ENCODE measurements at places on chromosomes 13 and 19.

DNA sequence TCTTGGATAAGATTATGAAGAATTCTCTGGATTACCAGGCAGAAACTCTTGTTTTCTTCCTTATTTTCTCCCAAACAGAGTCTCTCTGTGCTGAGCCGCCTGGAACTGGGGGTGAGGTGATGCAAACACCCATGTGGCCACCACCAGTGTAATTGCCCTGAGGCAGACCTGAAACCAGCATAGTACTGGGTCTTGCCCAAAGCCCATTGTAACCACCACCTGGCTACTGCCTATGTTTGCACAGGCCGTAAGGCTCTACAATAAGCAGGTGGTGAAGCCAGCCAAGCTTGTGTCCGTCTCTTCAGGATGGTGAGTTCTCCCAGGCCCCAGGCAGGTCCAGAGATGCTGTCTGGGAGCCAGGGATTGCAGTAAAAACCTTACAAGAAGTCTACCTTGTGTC, 18.9 kb upstream of the KBTBD7 start:
- no peak for DNase-seq

DNA sequence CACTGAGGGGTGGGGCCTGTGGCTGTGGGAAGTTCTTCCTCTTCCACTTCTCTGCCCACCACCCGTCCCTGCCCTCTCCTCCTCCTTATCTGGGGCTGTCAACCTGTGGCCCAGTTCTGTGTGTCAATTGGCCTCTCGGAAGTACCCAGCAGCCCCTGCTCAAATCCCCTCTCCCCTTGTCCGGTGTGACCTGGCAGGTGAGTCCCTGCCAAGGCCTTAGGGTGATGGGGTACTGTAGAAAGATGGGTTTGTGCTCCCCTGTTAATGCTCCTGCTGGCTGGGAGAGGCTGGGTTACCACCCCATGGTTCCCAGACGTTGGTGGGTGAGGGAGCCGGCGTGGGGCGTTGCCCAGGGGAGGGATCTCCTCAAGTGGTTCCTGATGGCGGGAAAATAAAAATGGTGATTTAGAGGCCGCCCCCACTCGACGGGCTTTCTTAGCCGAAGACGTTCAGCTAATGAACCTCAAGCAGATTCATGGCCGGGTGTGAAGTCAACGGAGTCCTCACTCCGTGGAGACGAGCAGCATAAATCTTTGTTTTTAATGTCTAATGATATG, 141.2 kb downstream of the URI1 start:
- no peak for DNase-seq

- DNase-seq, result no peak
These were observed 15.2 kb upstream of the N4BP2L1 start for GRCh38 chr13:32443111-32443510.

GRCh38 chr13:112809332-112810315, 119.8 kb downstream of the ATP11A start:
- DNase-seq, result no peak

- no peak for DNase-seq
These were observed 12.5 kb upstream of the MYDGF start for GRCh38 chr19:4682417-4683200.

- DNase-seq, result no peak
These were observed 629 bp downstream of the IZUMO4 start for GRCh38 chr19:2097203-2097885.

DNA sequence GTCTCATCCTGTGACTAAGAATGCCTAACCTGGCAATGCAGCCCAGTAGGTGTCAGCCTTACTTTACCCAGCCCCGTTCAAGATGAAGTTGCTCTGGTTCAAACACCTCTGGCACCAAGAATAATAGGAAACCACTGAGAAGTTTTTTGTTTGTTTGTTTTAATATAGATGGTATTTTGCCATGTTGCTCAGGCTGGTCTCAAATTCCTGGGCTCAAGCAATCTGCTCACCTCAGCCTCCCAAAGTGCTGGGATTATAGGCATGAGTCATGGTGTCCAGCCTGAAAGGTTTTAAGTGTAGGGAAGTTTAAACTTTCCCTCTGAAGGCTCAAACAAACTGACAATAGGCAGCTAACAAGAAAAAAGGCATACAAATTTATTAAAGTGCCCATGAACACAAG, 51.2 kb upstream of the ABCC4 start:
- no peak for DNase-seq

DNA sequence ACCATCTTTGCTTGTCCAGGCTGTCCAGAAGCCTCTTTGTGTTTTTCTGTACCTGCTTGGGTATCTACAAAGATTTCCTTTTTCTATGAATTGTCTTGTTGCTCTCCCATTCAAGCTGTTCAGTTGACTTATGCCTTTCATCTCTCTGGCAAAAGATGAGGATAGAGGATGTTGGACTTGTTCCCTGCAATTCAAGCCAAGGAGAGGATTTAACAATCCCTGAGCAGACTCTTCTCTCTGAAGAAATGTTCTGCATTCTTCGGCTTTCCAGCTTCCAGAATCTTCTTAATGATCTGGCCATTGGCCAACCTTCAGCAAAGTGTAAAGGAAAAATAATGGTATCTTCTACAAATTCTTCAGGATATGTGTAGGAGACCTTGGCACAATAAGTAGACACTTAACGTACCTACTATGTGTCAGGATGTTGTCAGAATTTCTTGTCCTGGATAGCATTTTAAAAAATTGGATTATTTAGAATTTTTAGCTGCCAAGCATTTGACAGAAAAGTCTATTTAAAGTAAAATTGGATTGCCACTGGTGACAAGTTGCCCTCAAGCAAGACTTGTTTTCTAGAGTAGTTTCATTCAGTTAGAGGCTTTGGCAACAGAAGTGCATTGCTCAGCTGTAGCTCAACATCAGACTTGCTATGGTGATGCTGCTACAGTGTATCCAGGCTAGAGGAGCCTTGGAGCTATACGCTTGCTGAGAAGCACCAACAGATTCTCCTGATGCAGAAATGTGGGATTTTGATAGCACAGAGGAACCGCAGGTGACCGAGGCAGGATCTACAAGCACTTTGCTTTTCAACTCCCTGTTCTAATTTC, 455.7 kb downstream of the SUCLA2 start:
- DNase-seq, result no peak

- no peak for DNase-seq
These were observed 15.6 kb downstream of the KPNA3 start for GRCh38 chr13:49776871-49777270.

GRCh38 chr19:56333506-56333905, 18.9 kb upstream of the ZSCAN5A start:
- no peak for DNase-seq

DNA sequence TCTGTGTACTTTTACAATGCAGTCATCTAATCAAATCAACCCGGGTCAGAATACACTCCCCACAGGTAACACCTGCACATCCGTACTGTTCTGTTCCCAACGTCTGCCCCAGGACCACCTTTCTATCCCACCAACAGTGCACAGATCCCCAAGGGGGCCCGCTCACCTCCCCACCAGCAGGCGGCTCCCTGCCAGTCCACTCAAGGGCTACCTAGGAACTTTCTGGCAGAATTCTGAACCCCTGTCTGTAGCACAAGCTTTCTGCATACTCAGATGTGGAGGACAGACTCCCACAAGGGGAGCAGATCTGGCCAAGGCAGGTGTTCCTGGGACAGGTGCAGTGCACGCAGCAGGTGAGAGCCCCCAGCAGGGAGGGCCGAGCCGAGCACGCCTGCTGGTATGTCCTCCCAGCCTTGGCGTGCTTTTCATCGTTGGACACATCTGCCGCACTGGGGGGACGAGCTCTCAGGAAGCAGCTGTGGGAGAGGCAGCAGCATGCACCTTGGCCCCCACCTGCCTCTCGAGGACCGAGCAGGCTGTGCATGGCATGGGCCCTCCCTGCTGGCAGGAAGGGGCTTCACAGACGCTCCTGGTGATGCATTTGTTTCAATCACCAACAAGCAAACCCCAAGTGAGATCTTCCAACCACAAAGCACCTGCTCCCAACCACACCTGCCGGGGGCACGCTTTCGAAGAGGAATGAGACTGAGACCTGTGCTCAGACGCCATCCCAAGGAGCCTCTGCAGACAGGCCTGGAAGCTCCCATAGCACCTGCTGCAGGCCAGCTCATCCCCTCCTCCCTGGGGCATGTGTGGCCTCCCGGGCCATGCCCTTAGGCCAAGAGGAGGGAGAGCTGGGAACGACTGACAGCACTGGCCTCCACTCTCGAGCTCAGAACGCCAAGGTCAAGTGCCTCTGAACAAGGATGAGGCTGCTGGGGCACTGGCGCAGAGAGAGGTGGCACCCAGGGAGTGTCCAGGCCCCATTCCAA, 35.9 kb downstream of the RAB20 start:
- no peak for DNase-seq

DNA sequence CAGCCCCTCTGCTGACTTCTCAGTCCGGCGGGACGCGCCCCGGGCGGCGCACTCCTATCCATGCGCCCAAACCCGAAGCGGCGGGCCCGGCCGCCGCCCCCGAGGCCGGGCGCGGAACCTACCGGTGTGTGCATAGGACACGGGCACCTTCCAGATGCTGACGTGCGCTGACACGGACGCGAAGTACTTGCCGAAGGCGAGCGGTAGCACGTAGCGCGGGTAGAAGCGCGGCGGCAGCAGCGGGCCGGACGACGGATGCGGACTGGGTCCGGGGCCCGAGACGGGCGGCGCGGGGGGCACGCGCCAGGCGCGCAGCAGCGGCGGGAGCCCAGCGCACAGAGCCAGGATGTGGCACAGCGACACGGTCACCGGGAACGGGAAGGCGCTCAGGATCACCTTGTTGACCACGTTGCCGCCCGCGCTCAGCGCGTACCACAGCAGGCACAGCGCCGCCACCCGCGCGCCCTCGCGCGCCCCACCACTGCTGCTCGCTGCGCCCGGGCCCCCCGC, 338 bp downstream of the SLC35E1 start:
- DNase-seq, result no peak

DNA sequence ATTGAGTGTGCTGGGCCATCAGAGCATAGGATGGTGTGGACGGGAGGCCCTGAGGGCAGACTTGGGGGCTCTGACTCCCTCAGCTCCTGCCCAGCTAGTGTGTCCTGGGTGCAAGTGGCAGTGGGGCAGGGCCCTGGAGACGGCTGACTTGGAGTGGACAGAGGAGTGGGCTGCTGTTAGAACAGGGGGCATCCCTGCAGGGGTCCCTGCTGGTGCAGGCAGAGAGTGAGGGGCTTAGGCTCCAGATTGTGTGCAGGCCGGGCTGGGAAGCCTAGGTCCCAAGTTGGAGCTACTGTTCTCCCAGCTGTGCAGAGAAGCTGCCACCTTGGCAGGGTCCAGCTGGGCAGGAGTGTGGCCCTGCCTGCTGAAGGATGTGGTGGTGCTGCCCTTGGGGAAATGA, 8.6 kb downstream of the KCTD15 start:
- no peak for DNase-seq

- DNase-seq, result no peak
These were observed at the start of gene IL11 for GRCh38 chr19:55370305-55370988. Gene IL11, minus strand, starts transcription at chr19:55370463. Its CDS starts 153 bp downstream, at chr19:55370310.

DNA sequence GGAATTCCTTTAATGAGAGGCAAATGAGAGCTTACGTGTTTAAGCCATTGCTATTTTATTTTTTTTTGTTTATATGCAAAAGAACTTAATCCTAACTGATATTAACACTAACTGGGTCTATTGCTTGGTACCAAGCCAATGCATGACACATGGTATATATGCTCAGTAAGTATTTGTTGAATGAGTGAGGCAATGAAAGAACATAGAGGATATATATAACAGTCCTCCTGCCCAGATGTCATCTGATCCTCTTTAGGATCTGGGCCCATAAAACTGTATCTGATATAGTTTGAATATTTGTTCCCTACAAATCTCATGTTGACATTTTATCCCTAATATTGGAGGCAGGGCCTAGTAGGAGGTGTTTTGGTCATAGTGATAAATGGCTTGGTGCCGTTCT, 13.0 kb upstream of the ALOX5AP start:
- DNase-seq, result no peak

- DNase-seq, result no peak
These were observed 83.6 kb downstream of the KDM4B start for GRCh38 chr19:5052515-5052914.

DNA sequence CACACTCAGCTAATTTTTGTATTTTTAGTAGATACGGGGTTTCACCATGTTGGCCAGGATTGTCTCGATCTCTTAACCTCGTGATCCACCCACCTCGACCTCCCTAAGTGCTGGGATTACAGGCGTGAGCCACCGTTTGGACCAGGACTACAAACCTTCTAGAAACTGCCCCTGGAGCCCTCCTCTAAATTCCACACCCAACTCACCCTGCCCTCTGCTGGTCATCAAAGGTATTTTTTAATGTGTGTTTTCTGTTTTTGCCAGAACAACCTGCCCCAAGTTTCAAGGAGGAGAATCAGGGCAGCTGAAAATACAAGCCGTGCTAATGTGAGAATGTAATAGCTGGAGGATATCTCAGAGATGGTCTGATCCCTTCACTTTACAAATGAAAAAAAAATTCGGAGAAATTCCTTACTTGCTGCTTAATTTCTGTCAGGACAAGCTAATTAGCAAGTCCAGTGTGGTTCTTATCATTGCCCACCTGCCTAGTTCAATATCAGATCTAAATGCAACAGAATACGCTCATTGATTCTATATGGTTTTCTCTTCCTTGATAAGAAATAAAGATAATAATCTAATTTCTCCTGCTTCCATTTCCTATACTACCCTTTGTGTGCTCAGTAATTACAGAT, 4.1 kb downstream of the ATP8A2 start:
- DNase-seq, result no peak

- DNase-seq, result no peak
These were observed 9.1 kb downstream of the ARID3A start for GRCh38 chr19:934865-935479.

DNA sequence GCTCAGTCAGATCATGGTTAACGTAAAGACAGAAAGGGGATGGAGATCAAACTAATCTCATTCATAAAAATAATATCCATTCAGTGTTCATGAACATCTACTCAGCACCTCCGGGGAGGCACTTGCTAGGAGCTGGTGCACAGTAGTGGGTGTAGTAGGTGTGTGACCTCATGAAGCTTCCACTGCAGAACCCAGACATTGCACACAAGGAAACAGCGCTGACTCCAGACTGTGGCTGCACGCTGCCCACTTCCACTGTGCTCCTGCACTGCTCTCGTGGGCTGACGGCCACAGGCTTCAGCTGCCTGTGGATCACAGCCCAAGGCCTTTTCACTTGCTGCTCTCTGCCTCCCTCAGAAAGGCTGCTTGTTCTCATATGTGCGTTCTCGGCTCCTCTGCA, 214.4 kb upstream of the ZNF507 start:
- no peak for DNase-seq

- DNase-seq, result no peak
These were observed 123.8 kb downstream of the RNF17 start for GRCh38 chr13:24887759-24888158.

GRCh38 chr13:50948601-50949000, 39.0 kb downstream of the RNASEH2B start:
- no peak for DNase-seq

GRCh38 chr13:47708386-47708785, 292.7 kb downstream of the SUCLA2 start:
- no peak for DNase-seq

GRCh38 chr19:6543866-6544347, 13.1 kb downstream of the TNFSF9 start:
- DNase-seq, result no peak

- DNase-seq, result no peak
These were observed 333.9 kb downstream of the UQCRFS1 start for GRCh38 chr19:28878862-28879566.
